ENCODE measurements at places on chromosomes 4 and X.

GRCh38 chr4:73761856-73762255 lies 21.5 kb downstream of the CXCL8 start:
- no peak for DNase-seq

DNA sequence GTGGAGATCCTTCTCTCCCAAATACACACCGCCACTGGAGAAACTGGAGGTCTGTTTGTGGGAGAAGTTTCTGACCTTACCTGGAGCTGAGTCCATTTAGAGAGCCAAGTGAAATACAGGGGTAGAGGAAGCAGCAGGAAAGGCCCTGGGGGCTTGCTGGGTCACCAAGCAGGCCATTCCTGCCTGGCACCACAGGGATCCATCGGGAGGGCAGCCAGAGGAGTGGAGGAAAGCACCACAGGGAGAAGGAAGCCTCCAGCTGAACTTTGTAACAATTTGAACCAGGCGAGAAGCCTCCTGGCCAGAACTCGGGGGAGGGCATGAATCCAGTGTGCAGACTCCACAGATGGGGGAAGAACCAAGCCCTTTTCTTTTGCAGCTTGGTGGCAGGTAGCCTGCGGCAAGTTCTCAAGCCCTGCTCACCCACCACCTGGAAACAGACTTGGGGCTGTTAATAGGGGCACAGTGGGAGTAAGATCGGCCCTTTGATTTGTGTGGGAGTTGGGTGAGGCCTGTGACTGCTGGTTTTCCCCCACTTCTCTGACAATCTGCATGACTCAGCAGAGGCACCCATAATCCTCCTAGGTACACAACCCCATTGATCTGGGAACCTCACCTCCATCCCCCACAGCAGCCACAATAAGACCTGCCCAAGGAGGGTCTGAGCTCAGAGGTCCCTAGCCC lies 94.6 kb downstream of the IRS4 start:
- no peak for DNase-seq

DNA sequence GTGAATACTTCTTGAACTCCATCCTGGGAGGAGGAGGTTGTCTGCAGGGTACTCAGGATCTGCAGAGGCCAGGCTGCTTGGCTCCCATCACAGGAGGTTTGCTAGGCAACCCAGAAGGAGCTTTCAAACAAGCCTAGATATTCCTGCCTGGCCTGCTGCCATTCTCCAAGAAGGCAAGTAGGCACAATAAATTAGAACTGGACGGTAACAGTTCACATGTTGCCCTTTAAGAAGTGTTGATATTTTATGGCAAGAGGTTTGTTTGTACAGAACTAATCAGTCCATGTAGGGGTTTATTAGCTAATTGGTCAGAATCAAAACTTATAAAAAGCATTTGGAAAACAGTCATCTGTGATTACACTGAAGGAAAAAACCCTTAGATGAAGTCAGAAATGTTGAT lies 39.3 kb downstream of the SYNPO2 start:
- DNase-seq: no peak

GRCh38 chrX:20374450-20374849 lies 107.7 kb upstream of the RPS6KA3 start:
- DNase-seq: no peak

GRCh38 chr4:23747281-23747735 lies 142.5 kb downstream of the PPARGC1A start:
- DNase-seq: no peak

GRCh38 chr4:38568768-38569167 lies 95.2 kb upstream of the KLF3 start:
- no peak for DNase-seq

DNA sequence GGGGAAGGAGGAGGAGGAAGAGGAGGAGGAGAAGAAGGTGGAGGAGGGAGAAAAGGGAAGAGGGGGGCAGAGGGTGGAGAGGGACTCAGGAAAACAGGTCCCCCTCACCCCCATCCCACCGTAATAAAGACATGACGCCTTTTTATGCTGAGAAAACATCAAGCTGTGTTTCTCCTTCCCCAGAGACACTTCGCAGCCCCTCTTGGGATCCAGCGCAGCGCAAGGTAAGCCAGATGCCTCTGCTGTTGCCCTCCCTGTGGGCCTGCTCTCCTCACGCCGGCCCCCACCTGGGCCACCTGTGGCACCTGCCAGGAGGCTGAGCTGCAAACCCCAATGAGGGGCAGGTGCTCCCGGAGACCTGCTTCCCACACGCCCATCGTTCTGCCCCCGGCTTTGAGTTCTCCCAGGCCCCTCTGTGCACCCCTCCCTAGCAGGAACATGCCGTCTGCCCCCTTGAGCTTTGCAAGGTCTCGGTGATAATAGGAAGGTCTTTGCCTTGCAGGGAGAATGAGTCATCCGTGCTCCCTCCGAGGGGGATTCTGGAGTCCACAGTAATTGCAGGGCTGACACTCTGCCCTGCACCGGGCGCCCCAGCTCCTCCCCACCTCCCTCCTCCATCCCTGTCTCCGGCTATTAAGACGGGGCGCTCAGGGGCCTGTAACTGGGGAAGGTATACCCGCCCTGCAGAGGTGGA lies 45.3 kb upstream of the SHOX start:
- no peak for DNase-seq

- no peak for DNase-seq
These were observed 31.8 kb downstream of the HPGD start for GRCh38 chr4:174490451-174490961.

DNA sequence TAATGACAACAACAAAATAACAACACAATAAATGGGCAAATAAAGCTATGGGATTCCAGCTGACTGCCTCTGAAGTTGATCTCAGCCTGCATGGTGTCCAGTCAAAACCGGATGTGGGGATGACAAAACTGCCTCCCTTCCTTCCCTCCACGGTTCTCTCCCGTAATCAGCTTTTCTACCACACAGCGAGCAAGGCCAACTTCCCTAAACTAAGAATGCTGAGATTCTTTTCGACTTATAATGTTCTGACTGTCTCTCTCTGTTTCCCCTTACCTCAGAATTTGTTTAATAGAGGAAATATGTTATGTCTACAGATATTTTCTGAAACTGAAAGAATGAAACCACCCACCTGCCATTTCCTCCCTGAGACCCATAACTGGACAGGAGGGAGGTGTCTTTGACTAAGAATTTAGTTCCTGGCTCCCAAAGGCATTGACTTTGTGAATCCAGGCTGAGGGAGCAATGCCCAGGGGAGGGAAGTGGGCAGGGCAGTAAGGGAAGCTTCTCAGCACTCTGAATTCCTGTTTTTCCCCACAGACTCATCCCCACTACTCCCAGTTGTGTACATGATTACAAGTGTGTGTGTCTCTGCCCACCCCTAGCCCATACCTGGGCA lies 1.0 kb upstream of the TLR1 start:
- DNase-seq: no peak

- no peak for DNase-seq
These were observed 310.5 kb upstream of the GIMD1 start for GRCh38 chr4:106679063-106679462.

DNA sequence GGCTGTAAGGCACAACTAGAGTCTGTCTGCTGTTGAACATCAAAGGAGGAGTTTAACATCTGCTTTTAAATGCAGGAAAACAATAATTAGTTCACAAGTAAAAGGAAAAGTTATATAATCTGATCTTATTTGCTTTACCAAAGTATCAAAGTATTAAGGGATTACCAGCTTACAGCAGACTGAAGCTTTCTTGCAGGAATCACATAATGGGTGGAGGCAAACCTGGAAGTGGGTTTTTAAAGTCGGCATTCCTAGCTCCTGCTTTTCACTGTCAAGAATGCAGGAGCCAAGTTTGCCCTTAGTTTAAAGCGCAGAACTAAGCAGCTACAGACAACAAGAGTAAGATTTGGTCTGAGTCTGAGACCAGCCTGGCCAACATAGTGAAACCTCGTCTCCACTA lies 122.2 kb downstream of the APBB2 start:
- no peak for DNase-seq

- DNase-seq: no peak
These were observed 17.6 kb upstream of the SOD3 start for GRCh38 chr4:24777536-24778463.

- DNase-seq: no peak
These were observed 34.3 kb downstream of the RAPGEF2 start for GRCh38 chr4:159137176-159137575.

- no peak for DNase-seq
These were observed 917.2 kb downstream of the DMD start for GRCh38 chrX:32293962-32294700.

- DNase-seq: no peak
These were observed 88.7 kb upstream of the ELOVL6 start for GRCh38 chr4:110287130-110287529.
